Stimulated activated CD4-positive, alpha-beta T cell treated with anti-CD3 and anti-CD28 coated beads, Interleukin-2, amount 100 ng/mL, for 24 hours (primary cell): ENCODE measurements at places on chromosomes 13 and 19.

GRCh38 chr13:93674337-93674755 is 447.7 kb downstream of the GPC6 start:
- DNase-seq: no peak

DNA sequence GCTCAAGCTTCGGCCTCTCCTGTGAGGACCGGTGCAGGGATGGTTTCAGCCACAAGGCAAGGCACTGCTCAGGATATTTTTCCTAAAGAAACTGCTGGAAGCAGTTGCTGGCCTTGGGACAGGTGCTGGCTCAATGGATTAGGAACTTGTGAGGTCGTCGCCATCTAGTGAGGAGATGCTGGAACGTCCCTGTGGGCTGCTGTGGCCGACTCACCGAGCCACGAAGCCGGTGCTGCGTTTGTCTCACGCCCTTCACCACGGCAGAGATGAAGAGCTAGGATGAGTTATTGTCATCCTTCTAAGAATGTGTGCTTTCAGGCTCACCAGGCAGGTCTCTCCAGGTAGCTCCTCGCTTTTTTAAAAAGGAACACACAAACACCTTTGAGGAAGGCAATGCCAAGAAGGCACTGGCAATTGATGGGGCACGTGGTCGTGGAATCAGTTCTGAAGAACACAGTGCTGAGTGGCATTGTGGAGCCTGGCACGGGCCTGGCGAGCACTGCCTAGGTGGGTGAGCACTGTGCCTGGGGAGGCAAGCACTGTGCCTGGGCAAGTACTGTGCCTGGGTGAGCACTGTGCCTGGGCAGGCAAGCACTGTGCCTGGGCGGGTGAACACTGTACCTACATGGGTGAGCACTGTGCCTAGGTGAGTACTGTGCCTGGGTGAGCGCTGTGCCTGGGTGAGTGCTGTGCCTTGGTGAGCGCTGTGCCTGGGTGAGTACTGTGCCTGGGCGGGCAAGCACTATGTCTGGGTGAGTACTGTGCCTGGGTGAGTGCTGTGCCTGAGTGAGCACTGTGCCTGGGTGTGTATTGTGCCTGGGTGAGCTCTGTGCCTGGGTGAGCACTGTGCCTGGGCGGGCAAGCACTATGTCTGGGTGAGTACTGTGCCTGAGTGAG is 140.4 kb downstream of the TEX29 start:
- DNase-seq: peak; percentile 7

GRCh38 chr19:39969266-39969665 is 1.7 kb upstream of the PSMC4 start:
- DNase-seq: peak; percentile 17

GRCh38 chr19:38093587-38093986 is 130.4 kb downstream of the DPF1 start:
- DNase-seq: no peak
